Hepatic stellate cell (primary cell): ENCODE measurements at places on chromosomes 1 and 21.

- no peak for DNase-seq
These were observed 347.1 kb downstream of the AJAP1 start for GRCh38 chr1:5001466-5001865.

DNA sequence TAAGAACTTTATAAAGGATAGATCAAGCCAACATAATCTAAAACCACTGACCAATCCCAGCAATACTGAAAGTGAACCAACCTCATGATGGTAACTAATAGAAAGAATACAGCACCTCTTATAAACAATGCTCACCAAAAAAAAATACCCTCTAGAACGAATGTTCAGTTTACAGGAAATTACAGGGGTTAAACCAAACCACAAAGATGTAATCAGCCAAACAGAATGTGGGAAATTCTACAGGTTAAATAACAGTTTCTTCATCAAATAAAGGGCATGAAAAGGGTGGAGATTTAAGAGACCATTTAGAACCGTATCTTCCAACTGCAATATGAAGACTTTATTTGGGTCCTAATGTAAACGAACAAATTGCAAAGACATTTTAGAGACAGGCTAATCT is 30.4 kb downstream of the ARID4B start:
- DNase-seq = no peak

DNA sequence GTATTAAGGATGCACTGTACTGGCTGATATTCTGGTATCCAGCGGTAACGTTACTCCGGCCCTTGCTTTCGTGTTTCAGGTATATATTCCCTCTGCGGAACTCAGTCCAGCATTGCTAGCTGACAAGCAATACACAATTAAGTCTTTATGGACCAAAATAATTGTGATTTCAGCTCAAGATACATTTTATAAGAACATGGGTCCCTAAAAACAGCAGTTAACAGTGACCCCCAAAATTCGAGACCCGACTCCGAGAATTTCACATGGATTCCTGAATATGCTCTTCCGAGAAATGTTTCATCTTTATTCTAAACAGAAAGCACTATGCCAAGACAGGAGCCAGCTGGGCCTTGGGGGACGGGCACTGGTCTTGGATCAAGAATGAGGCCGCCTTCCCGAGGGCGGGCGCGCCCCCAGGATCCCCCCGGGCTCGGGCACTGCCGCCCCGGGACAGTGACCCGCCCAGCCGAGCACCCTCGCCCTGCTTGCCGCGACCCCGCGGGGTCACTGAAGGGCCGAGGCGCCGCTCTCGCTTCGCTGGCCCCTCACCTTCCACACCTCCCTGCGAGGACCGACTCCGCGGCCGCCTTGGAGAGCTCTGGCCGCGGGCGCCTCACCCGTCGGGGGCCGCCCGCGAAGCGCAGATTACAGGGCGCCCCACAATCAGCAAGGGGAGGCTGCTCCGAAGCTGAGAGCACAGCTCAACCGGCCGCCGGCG is 610 bp downstream of the SCYL3 start:
- DNase-seq = peak; percentile 54

GRCh38 chr1:70043804-70044203 is 161.6 kb downstream of the LRRC40 start:
- peak; percentile 1 for DNase-seq

DNA sequence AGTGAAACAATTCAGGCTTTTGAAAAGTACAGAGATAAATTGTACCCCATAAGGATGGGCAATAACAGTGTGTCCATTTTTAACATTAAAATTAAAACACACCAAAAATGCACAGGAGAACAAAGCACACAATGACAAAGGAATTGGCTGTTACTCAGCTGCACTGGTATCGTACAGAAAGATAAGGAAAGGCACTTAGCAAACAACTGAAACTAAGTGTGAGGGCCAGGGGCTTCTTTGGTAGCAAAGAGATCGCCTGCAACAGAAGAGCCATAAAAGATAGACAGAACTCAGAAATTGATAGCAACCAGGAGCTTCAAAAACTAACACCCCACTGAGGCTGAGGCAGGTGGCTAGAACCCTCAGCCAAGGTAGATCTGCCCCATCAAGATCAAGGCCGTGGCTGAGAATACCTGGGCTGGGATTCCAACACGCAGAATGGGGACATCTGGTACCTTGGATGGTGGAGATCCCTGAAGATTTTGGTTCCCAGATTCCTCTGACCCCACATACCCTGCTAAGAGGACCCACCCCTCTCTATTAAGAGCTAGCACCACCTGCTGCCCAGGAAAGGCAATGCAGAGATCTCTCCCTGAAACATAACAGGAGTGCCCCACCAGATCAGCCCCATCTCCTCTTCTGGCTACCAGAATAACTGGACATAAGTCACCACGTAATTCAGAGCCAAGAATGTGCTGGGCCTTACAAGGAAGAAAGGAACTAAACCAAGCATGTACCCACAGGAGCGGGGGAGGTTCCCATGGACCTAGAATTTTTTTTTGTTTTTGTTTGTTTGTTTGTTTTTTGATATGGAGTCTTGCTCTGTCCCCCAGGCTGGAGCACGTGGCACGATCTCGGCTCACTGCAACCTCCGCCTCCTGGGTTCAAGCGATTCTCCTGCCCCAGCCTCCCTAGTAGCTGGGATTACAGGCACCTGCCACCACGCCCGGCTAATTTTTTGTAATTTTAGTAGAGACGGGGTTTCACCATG is 16.2 kb downstream of the PLEKHO1 start:
- DNase-seq = peak; percentile 59

DNA sequence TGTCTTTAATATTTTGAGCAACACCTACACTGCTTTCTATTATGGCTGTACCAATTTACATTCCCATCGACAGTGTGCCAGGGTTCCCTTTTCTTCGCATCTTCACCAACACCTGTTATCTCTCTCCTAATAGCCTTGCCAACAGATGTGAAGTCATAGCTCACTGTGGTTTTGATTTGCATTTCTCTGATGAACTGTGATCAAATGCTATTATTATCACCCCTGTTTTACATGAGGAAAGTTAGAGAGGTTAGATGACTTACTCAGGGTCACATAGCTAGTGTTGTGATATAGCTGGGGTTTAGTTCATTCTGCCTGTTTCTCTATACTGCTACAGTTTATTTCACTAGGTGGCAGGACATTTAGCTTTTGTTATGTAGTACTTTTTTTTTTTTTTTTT is 204.1 kb downstream of the FMN2 start:
- DNase-seq = no peak

DNA sequence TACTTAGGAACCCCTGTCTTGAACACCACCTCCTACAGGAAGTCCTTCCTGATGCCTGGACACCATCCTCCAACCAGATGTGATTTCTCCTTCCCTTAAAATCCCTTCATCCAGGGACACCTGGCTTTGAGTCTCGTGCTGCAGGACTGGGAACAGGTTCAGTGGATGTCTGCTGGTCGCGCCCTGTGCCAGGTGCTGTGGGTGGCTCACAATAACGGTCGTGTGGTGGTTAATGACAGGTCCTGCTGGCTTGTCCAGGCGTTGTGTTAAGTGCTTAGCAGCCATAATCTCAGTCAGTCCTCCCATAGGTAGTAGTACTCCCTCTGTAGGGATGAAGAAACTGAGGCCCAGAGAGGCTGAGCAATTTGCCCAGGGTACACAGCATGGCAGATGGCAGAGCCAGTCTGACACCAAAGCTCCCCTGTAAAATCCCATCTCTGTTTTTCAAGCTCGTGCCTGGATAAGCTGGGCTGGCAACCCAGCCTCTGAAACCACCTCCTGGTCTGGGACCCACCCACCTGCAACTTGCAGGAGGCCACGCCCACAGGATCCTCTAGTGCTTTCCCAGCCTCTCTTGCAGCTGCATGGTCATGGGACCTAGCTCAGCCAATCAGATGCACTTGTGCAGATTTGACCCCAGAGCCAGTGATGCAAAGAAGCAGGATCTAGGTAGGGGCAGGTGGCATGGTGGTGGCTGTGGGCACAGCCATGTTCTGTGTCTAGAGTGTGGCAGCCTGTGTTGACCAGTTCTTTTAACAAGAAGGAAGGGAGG is 106.0 kb upstream of the IFFO2 start:
- DNase-seq = no peak

DNA sequence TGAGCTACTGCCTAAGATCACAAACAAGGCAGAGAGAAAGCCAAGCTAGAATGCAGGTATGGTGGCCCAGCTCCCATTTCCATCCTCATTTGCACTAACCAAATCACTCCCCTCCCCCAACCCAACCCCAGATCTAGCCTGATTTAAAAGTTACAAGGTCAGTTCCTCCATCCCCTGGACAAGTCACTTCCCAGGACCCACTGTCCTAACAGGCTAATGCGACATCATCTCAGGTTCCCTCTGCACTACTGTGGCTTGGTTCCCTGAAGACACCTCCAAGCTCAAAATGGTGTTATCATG is 2.4 kb downstream of the F11R start:
- no peak for DNase-seq

- DNase-seq = no peak
These were observed 8.6 kb downstream of the ZNF496 start for GRCh38 chr1:247322849-247323586.

DNA sequence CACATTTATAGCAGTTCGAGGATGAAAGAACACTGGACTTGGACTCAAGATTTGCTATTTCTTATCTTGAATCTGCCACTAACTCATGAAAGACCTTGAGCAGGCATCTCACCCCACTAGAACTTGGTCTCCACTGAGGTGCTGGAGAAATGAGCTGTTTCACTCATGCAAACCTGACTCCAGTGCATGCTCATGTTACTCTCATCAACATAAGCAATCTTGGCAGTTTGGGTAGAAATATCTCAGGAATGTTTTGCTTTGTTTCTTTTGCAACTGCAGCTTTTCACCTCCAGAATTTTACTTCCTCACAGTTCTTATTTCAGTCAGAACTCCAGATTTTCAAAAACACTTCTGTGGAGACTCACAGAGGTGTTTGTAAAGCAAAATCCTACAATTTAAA is 46.2 kb upstream of the DAB1 start:
- DNase-seq = no peak

DNA sequence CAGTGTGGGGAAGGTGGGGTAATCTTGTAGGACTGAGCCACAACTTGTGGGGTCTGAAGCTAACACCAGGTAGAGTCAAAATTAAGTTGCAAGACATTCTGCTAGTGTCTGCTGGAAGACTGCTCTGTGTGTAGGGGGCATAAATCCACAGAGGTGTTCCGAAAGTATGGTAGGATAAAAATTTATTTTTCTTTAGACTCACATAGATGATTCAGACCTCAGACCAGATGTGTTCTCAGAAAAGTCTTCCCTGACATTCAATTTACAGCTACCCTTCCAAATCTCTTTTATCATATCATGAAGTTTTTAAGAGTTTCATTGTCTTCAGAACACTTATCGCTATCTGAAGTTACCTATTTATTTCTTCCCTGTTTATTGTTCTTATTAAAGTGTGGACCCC is 21.3 kb downstream of the DUSP10 start:
- DNase-seq = no peak

GRCh38 chr1:173118404-173118803 is 67.7 kb upstream of the TNFSF18 start:
- no peak for DNase-seq

DNA sequence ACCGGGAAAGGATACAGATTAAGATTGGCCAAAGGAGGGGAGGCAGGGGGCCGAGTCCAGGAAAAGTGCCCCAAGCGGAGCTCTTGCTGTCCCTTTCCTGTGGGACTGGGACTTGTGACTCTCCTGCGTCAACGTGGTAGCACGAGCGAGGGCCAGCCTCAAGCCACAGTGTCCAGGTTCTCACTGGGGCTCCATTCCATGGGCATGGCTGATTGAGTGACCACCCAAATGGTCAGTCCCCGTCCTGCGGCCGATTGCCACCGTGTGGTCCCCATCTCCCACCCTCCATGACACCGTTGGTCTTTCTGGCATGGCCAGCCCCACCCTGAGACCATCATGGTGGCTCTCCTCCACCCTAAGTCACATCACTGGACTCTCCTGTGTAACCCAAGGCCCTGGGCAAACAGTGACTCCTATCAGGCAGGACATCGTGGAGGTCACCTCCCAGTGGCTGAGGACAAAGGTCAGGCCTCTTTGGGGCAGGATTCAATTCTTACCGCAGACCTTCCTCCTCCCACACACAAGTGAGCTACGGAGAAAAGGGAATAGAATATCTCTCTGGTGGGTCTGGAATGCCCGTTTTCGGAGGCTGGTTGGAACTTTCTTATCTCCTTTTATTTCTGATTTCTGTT is 8.9 kb upstream of the C1orf174 start:
- DNase-seq = no peak

- DNase-seq = no peak
These were observed 21.8 kb downstream of the RSPH1 start for GRCh38 chr21:42474043-42474831.
